Calu3 (cell line): ENCODE measurements at places on chromosomes 4 and X.
A peak's percentile ranks its signal among the peaks of the same experiment; 100 is the strongest.

DNA sequence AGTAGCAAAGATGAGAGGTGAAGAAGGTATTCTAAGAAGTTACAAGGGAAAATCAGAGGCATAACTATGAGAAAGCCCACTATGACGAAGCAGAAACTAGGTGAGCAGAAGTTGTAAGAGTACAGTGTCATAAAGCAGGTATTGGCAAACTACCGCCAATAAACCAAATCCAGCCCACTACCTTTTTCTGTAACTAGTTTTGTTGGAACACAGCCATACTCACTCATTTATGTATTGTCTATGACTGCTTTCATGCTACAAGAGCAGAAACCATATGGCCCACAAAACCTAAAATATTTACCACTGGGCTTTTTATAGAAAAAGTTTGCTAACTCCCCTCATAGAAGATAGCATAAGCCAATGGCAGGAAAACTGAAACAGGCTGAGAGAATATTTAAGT lies 31.8 kb upstream of the ZCCHC13 start:
- DNase-seq, result no peak

DNA sequence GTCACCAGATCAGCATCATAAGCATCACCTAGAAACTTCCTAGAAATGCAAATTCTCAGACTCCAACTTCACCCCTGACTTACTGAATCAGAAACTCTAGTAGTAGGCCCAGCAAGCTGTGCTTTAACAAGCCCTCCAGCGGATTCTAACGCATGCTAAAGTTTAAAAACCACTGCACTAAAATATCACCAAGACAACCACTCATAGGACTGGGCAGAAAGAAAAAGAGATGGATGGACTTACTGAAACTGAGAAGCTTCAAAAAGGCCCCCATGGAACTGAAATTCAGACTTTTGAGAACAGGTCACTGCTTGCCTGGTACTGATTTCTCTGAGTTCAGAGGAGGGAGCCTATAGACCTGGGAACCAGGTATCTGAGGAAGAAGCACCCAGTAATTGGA lies 40.1 kb downstream of the FAM241A start:
- DNase-seq, result no peak

DNA sequence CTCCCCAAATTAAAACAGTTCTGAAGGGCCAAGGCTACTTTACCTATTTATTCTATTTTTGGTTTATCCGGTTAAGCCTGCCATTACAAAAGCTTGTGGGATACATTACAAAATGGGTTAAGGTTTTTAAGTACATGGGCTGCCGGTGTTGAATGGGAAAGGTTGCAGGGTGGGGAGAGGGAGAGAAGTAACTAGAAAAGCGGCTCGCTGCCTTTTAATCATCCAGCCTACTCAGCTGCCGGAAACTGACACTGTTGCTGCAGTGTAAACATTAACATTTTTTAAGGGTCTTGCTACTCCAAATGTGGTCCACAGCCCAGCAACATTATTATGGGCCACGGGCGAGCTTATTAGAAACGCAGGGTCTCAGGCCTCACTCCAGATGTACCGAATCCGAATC lies 1.5 kb upstream of the IL1RAPL1 start:
- no peak for DNase-seq

- no peak for DNase-seq
These were observed 240.4 kb upstream of the PSAPL1 start for GRCh38 chr4:7675136-7675535.

GRCh38 chr4:184514121-184514988 lies 40.0 kb upstream of the IRF2 start:
- peak; percentile 7 for DNase-seq

- DNase-seq, result peak; percentile 35
These were observed 5.3 kb upstream of the STBD1 start for GRCh38 chr4:76301068-76301774.

DNA sequence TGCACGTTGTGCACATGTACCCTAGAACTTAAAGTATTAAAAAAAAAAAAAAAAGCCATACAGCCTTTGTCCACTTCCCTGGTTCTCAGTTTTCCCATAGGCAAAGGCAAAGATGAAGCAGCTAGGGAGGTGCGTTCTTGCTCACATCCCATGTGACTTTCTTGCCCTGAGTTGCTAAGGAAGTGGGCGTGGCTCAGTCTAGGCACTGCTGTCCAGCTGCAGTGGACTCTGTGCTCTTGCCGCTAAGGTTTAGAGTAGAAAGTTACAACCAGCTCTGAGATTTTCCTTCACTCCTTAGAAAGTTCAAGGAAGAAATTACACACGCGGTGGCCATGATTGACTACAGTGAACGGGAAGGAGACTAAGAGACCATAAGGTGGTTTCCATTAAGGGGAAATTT lies 144.7 kb downstream of the NAA11 start:
- DNase-seq, result no peak

- DNase-seq, result peak; percentile 11
These were observed 25.8 kb downstream of the OTUD4 start for GRCh38 chr4:145154573-145154972.

- no peak for DNase-seq
These were observed 314.3 kb upstream of the CLNK start for GRCh38 chr4:10998846-10999245.

GRCh38 chr4:179803857-179804256 lies 2361.6 kb upstream of the AGA start:
- DNase-seq, result no peak

- no peak for DNase-seq
These were observed 6.4 kb downstream of the SCML2 start for GRCh38 chrX:18348047-18348446.

DNA sequence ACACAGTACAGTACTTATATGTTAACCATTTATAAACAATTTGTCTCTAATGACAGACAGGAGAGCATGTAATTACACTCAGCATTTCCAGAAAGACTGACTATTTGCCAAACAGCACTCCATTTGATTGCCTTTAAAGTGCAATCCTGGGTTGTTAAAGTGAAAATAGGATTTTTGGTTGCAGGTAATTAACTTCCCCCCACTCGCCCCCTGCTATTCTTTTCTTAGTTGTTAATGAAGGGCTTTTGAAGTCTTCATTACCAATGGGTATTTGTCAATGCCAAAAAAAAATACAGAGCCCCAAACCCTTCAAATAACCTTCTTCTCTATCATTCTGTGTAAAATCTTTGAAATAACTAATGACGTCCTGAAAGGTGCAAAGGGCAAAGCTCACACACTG lies 825.6 kb downstream of the STPG2 start:
- no peak for DNase-seq

GRCh38 chr4:98150092-98150761 lies 7.0 kb upstream of the STPG2 start:
- no peak for DNase-seq

DNA sequence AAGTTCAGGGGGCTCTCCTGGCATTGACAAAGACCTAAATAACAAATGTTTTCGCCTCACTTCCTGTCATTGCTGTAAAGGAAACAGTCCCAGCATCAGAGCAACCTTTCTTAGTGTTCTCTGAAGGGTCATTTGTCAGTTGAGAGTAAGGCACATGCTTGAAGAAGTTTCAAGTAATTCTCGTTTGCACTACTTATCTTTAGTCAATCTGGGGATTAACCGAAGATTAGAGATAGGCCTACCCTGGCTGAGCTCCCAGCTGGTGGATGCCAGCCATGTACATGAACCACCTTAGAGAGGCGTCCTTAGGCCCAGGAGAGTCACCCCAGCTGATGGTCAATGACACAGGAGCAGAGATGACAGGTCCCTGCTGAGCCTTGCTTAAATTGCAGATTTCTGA lies 189.9 kb upstream of the PGRMC2 start:
- DNase-seq, result no peak

DNA sequence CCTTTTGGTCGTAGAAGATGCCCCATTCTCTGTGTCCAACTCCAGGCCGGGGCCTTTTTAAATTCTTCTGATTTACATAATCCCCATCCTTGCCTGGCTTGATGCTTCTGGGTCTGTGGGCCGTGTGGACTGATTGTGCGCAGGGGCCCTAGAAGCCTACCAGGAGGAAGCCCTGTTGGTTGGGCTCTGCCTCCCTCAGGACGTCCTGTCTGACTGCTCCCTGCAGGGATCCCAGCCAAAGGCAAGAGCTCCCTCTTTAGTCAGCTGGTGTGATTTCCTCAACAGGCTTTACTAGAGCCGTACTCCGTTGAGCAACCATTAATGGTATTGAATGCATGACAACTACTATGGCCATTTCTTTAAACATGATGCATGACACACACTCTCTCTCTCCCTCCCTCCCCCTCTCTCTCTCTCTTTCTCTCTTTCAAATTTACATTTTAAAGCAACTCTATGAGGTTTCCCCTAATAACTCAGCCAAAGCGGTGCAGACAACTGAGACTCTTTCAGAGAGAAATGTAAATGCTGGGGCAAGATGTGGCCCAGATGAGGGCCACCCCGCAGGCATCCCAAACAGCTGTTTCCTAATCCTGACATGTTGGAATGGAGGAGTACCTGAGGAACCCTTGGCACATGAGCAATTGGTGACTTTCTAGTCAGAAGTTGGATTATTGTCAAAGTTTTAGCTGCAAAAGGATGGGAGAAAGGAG lies 117.3 kb downstream of the DRD5 start:
- peak; percentile 18 for DNase-seq

DNA sequence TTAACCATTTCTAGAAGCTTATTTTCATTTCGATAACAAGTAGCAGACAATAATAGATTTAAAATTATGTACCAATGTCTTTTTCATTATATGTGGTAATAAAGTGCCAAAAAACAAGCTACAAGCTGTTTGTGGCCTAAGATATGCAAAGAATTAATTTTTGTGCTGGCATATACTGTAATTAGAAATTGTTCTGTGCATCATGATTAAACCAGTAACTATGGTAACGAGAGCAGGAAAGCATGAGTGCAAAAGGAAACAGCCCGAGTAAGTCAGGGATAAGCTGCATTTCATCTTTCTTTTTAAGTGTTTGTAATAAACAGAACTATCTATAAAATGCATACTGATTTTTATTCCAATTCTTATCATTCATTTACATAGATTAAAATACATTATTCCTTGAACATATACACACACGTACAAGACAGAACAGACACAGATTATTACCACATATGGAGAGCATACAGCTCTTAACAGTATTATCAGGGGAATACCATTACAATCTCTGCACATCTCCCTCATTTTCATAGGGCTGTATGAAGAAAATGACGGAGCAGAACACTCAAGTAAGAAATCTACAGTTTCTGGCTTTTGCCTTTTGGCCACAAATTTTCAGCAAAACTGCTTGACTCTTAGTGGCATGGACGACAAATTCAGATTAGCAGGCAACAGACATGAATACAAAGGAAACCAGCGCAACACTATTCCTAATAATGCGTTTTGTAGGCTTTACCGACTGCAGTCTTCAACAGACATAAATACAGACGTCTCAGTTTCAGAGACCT lies 121.3 kb upstream of the WDR17 start:
- DNase-seq, result no peak

DNA sequence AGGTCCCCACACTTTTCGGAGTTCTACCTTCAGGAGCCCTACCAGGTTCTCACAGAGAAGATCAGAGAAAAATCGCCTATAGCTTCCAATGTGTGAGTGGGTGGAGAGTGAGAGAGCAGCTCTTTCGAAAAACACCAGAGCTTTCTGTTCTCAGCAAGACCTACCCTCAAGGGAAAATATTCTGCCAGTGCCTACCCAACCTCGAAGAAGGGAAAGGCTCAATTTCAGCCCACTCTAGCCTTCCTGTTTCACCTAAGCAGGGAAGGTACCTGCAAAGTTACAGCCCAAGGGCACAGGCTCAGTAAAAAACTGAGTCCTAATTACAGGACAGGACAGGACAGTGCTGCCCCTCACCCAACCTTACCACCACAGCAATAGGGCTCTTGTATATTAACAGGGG lies 104.0 kb upstream of the WDR17 start:
- no peak for DNase-seq

DNA sequence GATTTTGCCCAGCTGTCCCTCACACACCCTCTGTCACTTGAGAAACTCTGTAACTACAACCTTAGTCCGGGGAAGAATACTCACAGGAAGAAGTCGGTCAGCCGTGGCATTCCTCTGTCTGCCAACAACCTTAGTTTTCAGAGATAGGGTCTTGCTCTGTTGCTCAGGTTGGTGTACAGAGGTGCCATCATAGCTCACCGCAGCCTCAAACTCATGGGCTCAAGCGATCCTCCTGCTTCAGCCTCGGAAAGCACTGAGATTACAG lies 12.2 kb upstream of the SPCS3 start:
- no peak for DNase-seq

GRCh38 chr4:141757287-141757686 lies 120.9 kb downstream of the IL15 start:
- no peak for DNase-seq

GRCh38 chr4:5890063-5890727 lies 2.7 kb downstream of the CRMP1 start:
- DNase-seq, result no peak

GRCh38 chr4:84915396-84915780 lies 51.1 kb downstream of the WDFY3 start:
- no peak for DNase-seq

- DNase-seq, result no peak
These were observed 28.5 kb upstream of the CD99 start for GRCh38 chrX:2662586-2662985.

DNA sequence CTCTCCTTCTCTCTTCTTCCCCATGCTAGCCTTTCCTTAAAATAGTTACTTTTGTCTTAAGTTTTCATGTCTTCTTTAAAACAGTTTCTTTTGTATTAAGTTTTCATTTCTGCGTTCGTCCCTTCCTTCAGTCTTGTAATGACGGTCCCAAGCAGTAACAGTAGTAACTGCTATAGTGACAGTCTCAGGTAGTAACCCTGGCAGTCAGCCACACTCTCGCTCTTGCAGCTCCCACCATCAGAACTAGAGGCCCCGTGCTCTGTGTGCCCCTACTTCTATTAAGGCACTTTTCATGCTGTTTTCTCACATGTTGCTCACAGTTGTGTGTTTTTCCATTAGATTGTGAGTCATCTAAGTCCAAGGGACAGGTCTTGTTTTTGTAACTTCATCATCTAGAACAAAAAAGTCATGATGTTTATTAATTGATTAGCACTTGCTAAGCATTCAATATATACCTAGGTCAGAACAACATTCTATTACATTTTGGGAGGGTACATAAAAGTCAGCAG lies 49.3 kb downstream of the C4orf33 start:
- DNase-seq, result no peak

DNA sequence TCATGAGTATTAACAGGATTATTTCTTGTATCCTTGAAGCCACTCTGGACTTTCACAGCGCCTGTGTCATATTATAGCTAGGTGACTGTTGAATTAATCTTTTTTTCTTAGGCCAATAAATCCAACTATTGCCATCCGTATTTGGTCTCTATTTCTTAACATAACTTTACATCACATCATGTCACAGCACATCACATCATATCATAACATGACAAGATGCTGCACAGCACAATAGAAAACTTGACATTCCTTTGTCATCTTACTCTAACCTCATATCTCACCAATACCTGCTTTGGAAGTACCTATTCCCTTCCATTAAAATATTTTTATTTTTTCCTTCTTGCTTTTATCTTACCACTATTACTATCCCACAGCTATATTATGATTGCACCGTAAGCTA lies 1480.8 kb downstream of the TECRL start:
- DNase-seq, result no peak

DNA sequence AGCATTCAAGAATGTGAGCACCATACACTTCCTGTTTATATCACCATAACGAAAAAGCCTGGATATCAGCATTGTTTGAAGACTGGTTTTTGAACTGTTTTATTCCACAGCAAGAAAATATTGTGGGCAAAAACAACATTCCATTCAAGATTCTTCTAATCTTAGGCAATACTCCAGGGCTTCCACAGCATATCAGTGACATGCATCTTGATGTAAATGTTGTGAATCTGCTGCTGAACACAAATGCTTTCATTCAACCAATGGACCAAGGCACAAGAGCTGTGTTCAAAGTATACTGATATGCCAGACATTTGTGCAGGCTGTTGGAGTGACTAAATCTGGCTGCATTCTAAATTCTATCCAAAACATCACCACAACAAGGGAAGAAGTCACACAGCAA lies 260.1 kb upstream of the ETNPPL start:
- DNase-seq, result no peak
